ENCODE measurements at places on chromosomes 1 and 21.
A peak's percentile ranks its signal among the peaks of the same experiment; 100 is the strongest.

DNA sequence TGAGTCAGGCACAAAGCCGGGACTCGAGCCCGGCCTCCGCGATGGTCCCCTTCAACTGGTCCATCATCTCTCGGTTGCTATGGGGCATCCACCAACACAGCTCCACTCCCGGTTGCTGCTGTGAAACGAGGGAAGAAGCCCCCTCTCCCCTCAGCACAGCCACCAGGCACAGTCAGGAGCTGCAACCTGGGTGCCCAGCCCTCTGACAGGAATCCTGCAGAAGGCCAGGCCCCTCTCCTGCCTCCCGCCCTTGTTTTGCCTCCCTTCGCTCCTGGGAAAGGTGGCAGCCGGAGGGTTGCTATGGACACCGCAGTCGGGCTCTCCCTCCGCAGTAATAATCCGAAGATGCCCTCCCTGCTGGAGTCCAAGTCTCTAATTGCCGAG lies 8.9 kb upstream of the KCNN3 start:
- no peak for DNase-seq

DNA sequence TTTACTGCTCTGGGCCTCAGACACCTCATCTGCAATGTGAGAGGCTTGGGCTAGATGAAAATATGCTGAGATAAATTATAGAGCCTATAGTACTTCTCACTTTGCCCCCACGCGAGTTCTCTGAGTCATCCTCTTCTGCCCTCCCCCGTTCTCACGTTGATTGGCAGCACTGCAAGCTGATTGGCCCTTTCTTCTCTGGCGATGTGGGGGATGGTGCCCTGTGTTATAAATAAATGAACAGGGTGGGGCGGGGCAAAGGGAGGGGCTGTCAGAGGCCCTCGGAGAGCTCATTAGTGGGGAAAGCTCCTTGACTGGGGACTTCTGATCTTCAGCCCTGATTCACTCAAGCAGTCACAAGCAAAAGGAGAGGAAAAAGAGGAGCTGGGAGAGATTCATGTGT lies 64.3 kb upstream of the ZC3H12A start:
- peak; percentile 27 for DNase-seq

GRCh38 chr1:47439017-47439818 lies 1.4 kb downstream of the FOXD2 start:
- DNase-seq = no peak

- DNase-seq = no peak
Observed at GRCh38 chr1:90414201-90414600, 302.9 kb downstream of the BARHL2 start.

DNA sequence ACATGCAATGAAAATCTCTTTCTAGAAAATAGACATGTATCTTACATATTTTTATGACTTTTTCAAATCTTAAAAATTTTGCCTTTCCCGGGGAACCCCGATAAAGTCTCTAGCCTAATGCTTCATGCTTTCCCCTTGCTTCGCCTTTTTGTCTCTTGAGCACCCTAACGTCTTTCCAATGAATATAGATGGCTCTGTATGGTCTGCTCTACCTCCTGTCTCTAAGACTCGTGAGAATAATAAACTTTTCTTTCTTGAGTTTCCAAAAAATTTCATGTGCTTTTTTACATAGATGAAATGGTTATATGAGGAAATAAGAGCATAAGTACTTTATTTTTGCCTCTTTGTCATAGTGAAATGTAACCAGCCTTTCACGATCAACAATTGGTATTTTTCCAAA lies 202.6 kb downstream of the PDE4B start:
- no peak for DNase-seq

- no peak for DNase-seq
Observed at GRCh38 chr1:242522996-242523718, 1.3 kb downstream of the PLD5 start.

DNA sequence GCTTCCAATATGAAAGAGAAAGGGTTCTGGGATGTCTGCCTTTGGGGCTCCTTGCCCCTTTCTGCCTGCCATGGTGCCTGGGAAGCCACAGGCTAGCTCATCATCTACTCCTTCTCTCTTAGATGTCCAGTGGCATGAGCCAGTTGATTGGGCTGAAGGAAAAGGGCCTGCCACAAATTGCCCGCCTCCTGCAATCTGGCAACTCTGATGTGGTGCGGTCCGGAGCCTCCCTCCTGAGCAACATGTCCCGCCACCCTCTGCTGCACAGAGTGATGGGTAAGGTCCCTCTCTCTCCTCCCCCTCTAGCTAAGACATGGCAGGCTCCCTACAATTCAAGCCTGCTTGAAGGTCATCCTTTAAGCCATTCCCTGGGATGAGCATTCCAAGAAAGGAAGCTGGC lies 41.0 kb downstream of the PKP1 start:
- no peak for DNase-seq

DNA sequence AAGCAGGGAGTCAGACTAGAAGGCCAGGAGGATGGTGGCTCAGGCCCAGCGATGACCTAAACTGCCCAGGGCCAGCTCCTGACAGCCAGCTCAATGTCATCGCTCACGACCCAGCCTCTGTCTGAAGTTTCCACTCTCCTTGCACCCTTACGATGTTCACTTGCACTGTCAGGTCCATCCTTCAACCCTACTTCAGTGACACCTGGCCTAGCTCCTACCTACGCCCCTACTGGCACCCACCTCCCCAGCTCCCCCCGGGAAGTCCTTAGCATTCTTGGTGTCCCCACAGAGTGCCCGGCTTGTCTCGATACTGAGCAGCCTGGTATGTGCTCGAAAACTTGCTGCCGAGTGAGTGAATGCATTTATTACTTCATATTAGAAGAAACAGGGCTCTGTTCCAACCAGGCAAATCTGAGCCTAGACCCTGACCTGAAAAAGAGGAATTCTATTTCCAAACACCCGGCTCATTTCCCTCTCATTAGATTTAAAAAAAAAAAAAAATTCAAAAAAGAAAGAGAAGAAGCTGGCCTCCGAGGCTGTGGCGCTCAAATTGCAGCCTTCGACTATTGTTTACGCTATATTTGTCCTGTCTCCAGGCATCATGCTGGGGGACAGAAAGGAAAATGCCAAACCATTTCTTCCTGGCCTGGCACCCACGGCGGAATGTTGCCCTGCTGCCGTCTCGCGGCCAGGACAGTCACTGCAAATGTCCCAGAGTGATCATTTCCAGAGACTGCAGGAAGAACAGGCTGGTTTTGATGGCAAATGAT lies 29.8 kb upstream of the LRRC38 start:
- peak; percentile 50 for DNase-seq

- peak; percentile 97 for DNase-seq
Observed at GRCh38 chr1:229068270-229068987, 202.5 kb upstream of the RAB4A start.

GRCh38 chr1:156225677-156226014 lies 12.8 kb downstream of the PMF1 start:
- no peak for DNase-seq

DNA sequence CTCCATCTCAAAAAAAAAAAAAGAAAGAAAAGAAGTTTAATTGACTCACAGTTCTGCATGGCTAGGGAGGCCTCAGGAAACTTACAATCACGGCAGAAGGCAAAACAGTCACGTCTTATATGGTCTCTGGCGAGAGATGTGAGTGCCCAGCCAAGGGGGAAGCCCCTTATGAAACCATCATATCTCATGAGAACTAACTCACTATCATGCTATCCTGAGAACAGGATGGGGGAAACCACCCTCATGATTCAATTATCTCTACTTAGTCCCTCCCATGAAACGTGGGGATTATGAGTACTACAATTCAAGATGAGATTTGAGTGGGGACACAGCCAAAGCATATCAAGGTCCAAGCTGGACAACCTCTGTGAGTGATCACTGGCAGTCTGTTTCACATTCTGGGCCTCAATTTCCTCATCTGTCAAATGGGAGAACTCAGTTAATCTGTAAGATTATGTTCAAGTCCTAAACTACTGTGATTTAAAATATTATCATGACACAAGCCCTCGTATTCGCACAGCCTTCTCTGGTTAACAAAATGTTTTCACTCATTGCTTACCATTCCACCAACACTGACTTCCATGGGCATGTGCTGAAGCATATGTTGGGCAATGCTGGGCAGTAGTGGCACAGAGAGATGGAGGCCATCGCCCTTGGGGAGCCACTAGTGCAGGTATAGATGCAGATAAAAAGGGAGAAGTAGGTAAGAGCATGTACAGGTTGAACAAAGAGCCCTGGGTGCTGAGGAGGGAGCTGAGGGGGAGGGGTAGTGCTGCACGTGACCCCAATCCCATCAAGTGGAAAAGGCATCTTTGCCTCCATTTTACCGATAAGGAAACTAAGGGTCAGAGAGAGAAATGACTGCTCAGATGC lies 46.2 kb upstream of the SLC2A1 start:
- DNase-seq = no peak
